ENCODE measurements at places on chromosomes 5 and 9. TPM values are rescaled to one million over a fixed set of nuclear protein-coding genes. Genes with fewer than 3 reads are reported as not detected.

The GRM6 gene
- total RNA-seq: not detected

The GLRA1 gene
- not detected for total RNA-seq

The CATSPER3 gene
- 0.32 TPM for total RNA-seq

The TPPP gene
- total RNA-seq: 0.20 TPM

The PTGDS gene
- total RNA-seq: not detected

The ANKDD1B gene
- total RNA-seq: not detected

The BAAT gene
- total RNA-seq: not detected

The MYO10 gene
- 0.09 TPM for total RNA-seq

The GARIN3 gene
- total RNA-seq: 0.77 TPM

The LRRC26 gene
- not detected for total RNA-seq

The CA9 gene
- total RNA-seq: 4.5 TPM

The QRFP gene
- not detected for total RNA-seq

The MAMDC4 gene
- 18.5 TPM for total RNA-seq

The PWWP2A gene
- total RNA-seq: 17.5 TPM

The ANKRD31 gene
- total RNA-seq: 0.99 TPM

The FAT2 gene
- not detected for total RNA-seq

GRCh38 chr9:136117291-136117915 is 1.3 kb downstream of the TMEM250 start:
- DNase-seq: peak; percentile 77
- H3K27me3 ChIP-seq: no peaks in the 10 kb centered on the region
- peak overlapping the region; percentile 88 for H3K4me3 ChIP-seq

DNA sequence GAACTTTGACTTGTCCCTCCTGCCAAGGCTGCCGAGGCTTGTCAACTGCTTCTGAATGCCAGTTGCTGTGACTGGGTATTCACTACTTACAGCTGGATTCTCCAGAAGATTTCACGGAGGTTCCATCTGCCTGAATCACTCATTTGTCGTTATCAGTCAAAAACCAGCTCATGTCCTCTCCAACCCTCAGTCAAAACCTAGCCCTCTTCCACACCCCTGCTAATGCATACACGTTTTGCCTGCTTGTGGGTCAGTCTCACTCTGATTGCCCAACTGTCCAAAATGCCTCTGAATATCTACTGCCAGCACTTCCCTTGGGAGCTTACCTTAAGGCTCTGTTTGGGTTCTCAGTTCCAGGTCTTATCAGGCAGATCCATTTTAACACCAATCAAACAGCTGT is 238.6 kb upstream of the TMEM161B start:
- H3K36me3 ChIP-seq: no peaks in the 10 kb centered on the region
- DNase-seq: no peak
- H3K4me3 ChIP-seq: no peak overlapping the region
- no peak overlapping the region for H3K27ac ChIP-seq
- H3K4me1 ChIP-seq: peaks cover 6% of the 10 kb centered on the region

DNA sequence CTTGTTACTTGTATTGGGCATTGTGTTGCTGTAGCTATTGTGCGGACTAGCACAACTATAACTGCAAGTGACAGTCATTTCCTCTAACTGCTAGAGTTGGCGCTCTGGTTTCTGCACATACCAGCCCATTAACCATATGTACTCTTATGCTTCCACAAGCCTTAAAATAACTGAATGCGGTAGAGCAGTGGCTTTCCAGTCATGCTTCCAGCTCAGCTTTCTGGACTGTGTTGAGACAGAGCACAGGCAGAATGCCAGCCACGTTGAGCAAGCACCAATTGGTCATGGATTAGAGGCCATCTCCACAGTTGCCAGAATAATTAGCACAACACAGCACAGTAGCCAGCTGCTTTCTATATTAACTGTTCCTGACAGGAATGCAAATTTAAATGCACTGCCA is 12.2 kb downstream of the INVS start:
- no peaks in the 10 kb centered on the region for H3K27me3 ChIP-seq
- no peak overlapping the region for H3K4me3 ChIP-seq
- peaks cover 16% of the 10 kb centered on the region for H3K36me3 ChIP-seq
- H3K27ac ChIP-seq: no peak overlapping the region

DNA sequence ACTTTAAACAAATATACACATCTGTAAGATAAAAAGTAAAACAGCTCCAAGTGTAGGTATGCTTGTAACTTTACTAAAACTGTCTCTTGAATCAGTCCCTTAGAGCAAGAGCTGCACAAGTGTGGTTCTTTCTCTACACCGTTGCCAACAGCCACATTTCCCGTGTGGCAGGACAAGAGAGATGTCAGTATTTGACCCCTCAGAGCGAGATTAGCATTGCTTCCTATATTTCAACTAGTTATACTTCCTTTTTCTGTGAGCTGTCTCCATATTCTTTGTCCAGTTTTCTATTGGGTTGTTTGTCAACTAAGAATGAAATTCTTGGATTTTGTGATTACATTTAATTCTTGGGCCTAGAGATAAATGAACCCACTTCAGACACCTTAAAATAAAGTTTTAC is 8.0 kb downstream of the PLIN2 start:
- H3K4me3 ChIP-seq: no peak overlapping the region
- H3K4me1 ChIP-seq: peaks cover 20% of the 10 kb centered on the region
- H3K36me3 ChIP-seq: peaks cover 74% of the 10 kb centered on the region
- H3K27me3 ChIP-seq: no peaks in the 10 kb centered on the region

DNA sequence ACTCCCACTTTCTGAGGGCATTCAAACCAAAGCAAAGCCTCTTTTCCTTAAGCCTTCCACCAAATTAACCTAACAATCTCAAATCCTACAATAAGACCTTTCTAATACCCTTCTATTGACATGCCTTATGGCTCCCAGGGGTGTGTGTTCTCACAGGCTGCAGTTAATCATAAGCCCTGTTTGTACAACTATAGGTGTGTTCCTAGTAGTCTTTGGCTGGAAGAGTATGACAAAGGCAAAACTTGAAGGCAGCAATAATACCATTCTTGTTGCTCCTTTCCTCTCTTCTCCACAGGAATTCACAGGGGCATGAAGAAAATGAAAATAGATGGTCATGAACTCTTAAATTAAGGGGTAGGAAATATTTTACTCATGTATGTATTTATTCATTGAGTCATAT is 10.9 kb upstream of the FBXO38 start:
- no peak for DNase-seq
- no peak overlapping the region for H3K4me3 ChIP-seq
- no peak overlapping the region for H3K27ac ChIP-seq
- peaks cover 13% of the 10 kb centered on the region for H3K36me3 ChIP-seq
- peaks cover 4% of the 10 kb centered on the region for H3K27me3 ChIP-seq

DNA sequence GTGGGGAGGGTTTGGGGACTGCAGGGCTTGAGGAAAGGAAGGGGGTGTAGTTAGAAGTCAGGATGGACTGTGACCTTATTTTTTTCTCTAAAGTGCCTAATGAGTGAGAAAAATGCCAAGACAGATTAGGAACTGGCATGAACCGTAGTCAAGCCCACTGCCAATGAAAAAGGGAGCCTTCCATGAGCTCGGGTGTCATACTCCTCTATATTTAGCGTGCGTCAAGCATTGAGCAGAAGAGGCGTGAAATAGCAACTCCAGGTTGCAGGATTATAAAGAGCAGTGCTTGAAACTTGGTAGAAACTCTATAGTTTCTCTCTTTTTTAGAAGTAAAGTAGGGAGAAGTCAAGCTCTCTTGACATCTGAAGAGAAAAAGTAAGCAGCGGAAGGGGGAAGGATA is 1.8 kb downstream of the SGCD start:
- H3K27ac ChIP-seq: no peak overlapping the region
- no peak overlapping the region for H3K4me3 ChIP-seq
- no peaks in the 10 kb centered on the region for H3K36me3 ChIP-seq
- H3K4me1 ChIP-seq: no peaks in the 10 kb centered on the region

GRCh38 chr5:139226131-139226530 is 28.0 kb upstream of the SIL1 start:
- H3K27me3 ChIP-seq: peaks cover 3% of the 10 kb centered on the region
- DNase-seq: no peak
- H3K27ac ChIP-seq: no peak overlapping the region
- no peak overlapping the region for H3K4me3 ChIP-seq

GRCh38 chr9:136689108-136689460 is 1.8 kb upstream of the AGPAT2 start:
- H3K27me3 ChIP-seq: no peaks in the 10 kb centered on the region
- no peak overlapping the region for H3K4me3 ChIP-seq
- H3K4me1 ChIP-seq: peaks cover 3% of the 10 kb centered on the region
- H3K27ac ChIP-seq: no peak overlapping the region
- H3K36me3 ChIP-seq: no peaks in the 10 kb centered on the region

- no peaks in the 10 kb centered on the region for H3K4me1 ChIP-seq
- H3K27me3 ChIP-seq: no peaks in the 10 kb centered on the region
- H3K36me3 ChIP-seq: no peaks in the 10 kb centered on the region
- no peak overlapping the region for H3K27ac ChIP-seq
- no peak for DNase-seq
These were observed 12.2 kb downstream of the DNLZ start for GRCh38 chr9:136351252-136351800.

DNA sequence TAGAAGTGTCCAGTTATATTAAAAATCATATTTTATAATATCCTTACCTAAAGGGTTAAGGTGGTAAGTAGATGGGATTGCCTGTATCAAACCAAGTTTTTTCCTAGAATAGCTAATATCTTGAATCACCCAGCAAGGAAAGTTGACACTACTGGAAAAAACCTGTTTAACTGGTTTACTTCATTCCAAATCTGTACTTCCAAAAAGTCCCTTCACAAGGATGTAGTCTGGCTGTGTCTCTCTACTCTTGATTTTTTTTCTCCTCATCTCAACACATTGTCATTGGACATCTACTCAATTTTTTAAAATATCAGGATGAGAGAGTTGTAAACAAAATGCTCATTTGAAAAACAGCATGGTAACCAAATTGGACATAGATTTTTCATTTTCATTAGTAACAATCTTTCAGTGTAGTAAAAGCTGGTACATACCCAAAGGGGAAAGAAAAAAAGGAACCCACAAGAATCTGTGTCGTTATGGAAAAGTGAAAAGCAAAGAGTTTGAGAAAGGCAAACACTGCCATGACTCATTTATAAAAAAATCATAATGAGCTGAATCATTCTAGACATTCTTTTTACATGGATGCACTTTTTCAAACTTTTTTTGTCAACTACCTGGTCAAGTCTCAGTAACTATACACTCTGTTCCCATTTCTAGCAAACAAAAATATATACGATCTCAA is 173.5 kb downstream of the GLIS3 start:
- H3K27ac ChIP-seq: no peak overlapping the region
- H3K36me3 ChIP-seq: no peaks in the 10 kb centered on the region
- peaks cover 9% of the 10 kb centered on the region for H3K27me3 ChIP-seq
- no peak overlapping the region for H3K4me3 ChIP-seq

DNA sequence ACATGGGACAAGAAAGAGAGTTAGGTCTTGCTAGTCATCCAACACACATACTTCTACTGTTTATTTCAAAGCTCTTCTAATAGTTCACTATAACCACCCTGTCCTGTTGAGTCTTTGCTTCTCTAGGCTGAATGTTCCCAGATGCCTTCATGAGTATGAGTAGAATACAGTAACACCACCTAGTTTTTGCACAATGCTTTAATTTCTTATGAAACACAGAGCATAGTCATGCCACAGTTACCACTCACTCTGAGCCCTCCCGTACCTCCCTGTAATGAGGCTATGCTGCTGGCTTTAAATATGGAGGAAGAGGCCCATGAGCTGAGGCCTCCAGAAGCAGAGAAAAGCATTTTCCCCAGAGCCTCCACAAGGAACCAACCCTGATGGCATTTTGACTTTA is 75.0 kb upstream of the SLC1A3 start:
- H3K27me3 ChIP-seq: peaks cover 6% of the 10 kb centered on the region
- DNase-seq: no peak
- H3K4me1 ChIP-seq: no peaks in the 10 kb centered on the region
- H3K36me3 ChIP-seq: no peaks in the 10 kb centered on the region
- H3K27ac ChIP-seq: no peak overlapping the region
- no peak overlapping the region for H3K4me3 ChIP-seq

DNA sequence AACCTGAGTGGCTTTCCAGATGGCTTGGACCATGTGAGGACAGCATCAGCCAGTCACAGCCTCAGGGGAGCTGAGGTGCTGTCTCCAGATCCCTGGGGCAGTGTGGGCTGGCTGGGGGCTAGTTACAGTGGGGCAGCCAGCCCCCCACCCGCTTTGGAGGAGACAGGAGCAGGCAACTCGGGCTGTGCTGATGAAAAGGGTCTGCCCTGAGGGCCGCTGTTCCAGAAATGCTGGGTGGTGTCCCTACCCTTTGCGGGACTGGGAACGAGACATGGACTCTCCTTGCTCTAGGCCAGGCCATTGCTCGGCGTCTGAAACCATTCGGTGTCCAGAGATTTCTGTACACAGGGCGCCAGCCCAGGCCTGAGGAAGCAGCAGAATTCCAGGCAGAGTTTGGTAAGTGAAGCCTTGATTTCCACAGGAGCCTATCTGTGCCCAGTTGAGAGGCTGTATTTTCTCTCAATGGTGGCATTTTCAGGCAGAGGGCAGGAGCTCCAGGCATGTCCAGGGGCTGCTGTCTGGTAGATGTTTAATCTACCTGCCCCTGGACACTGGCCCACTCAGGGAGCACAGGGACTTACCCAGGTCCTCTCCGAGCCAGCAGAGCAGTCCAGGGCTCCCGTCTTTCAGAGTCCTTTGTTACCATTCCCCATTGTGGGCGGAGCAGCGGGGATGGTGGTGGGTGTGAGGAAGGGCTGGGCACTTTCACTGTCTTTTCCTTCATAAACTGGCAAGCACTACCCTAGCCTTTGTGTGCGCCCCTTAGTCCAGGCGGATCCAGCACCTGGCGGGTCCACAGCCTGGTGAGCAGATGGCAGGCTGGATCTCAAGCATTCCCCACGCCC is 7.2 kb downstream of the GRHPR start:
- H3K27me3 ChIP-seq: no peaks in the 10 kb centered on the region
- H3K4me3 ChIP-seq: no peak overlapping the region
- peaks cover 17% of the 10 kb centered on the region for H3K4me1 ChIP-seq
- peaks cover 32% of the 10 kb centered on the region for H3K36me3 ChIP-seq
- H3K27ac ChIP-seq: no peak overlapping the region
- DNase-seq: no peak

DNA sequence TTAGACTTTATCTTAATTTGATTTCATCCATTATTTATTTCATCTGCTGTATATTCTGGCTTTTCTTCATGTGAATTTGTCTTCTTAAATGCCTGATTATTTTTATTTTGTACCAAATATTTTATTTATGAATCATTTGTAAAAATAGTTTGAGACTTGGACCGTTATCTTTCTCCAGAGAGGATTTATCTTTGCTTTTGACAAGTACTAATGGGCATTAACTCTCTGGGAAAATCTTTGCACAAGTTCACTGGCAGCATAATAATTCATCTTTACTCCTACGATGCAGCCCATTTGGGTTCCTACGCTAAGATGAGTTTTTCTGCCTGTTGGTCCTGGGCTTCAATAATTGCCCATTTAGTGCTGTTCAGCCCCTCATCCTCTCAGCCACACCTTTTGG is 131.0 kb upstream of the RORB start:
- no peak overlapping the region for H3K4me3 ChIP-seq
- H3K36me3 ChIP-seq: no peaks in the 10 kb centered on the region
- no peak overlapping the region for H3K27ac ChIP-seq
- DNase-seq: no peak
- no peaks in the 10 kb centered on the region for H3K27me3 ChIP-seq

DNA sequence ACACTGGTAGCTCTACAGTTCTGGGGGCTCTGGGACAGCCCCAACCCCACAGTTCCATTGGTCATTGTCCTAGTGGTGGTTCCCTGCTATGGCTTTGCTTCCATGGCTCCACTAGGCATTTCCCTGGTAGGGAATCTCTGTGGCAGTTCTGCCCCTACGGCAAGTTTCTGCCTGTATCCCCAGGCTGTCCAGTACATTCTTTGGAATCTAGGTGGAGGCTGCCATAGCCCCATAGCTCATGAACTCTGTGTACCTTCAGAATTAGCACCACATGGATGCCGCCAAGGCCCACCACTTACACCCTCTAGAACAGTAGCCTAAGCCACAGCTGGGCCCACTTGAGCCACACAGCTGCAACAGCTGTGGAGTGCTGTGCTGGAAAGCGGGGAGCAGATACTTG is 3.3 kb upstream of the GOLM1 start:
- peaks cover 9% of the 10 kb centered on the region for H3K4me1 ChIP-seq
- no peaks in the 10 kb centered on the region for H3K36me3 ChIP-seq
- no peak overlapping the region for H3K27ac ChIP-seq
- DNase-seq: no peak
- peaks cover 42% of the 10 kb centered on the region for H3K27me3 ChIP-seq
- no peak overlapping the region for H3K4me3 ChIP-seq

Measured in activated CD8-positive, alpha-beta T cell treated with anti-CD3 and anti-CD28 coated beads for 36 hours (primary cell).